ENCODE measurements at places on chromosomes 11 and 22. TPM values are rescaled to one million over a fixed set of nuclear protein-coding genes. Genes with fewer than 3 reads are reported as not detected.

DNA sequence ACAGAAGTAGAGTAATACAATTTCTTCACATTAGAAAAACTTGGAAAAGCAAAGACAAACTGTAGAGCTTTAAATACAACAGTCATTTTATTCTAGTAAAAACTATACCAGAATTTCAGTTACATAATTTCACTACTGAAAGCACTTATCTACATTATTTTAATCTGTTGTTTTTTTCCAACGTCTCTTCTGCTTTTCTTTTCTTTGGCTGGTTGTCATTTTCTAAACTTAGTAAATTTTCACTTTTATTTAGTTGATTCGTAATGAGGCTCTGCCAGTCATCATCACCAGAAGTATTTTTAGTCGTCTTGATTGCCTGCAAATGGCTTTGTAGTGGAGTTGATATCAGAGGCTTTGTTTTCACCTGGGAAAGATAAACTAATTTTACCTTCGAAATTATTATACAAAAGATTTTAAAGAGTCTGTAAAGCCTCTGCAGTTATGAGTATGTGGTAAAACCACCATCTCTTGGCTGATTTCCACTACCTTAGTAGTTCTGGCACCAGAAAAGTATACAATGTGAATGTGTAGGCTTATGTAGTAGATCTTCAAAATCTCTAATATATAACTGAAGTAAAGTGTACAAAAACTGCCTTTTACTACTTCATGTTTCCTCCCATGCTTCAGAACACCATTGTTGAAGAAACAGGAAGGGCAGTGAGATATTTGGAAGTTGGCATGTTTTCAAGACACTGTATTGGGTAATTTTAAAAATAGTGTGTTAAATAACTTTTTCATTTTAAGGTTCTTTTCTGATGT is 19.2 kb downstream of the EIF3M start:
- DNase-seq, result no peak

Gene PGA5
- 0.18 TPM for total RNA-seq

Gene MOV10L1
- not detected for total RNA-seq

GRCh38 chr11:105636496-105636895 is 26.6 kb downstream of the GRIA4 start:
- DNase-seq, result no peak

Gene OR8D4
- total RNA-seq, result not detected

DNA sequence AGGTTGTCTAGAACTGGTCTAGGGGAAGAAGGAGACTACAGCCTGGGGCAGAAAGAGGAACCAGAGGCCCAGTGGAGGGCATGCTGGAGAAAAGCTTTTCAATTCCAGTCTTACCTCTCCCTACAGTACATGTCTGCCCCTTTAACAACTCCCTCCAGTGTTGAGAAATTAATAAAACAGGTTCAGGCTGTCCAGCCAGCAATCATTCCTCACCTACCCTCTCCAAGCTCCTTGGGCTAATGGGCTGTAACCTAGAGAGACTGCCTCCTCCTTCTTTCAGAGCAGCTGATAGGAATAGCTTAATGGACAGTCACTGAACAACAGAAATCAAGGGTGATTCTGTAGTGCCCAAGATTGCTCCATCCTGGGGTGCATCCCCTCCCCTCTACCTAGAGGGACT is 8.8 kb downstream of the SLC35F2 start:
- no peak for DNase-seq

DNA sequence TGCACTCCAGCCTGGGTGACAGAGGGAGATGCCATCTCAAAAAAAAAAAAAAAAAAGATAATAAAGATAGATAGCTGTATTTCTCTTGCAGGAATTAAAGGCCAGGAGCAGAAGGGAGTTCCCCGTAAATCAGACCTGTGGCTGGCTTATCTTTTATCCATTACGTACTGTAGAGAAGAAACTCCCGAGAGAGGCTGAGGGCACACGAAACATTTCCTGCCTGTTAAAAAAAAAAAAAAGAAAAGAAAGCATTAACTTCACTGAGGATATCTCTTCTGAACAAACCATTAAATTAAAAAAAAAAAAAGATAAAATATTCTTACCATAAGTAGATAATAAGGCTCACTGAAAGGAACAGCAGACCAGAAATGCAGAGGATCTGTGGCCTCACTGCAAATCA is 22.5 kb downstream of the P4HA3 start:
- no peak for DNase-seq

DNA sequence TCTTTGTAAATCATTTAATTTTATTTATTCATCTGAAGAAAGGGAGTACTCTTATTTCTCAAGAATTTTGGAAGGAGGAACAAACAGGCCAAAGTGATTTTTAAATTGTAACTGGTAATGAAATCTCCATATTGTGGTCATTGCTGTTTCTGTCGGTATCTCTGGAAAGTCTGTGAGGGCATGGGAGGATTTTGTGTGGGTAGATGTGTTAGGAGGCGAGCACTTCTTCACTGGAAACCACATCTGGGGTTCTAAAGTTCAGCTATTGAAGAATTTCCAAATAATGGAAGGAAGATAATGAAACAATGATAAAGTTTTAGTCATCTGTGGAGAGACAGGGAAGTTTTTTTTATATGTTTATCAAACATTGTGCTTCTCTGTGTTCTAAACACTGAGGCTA is 6.6 kb downstream of the TRIM34 start:
- no peak for DNase-seq

- no peak for DNase-seq
Measured at GRCh38 chr11:104524254-104524653, 360.3 kb upstream of the PDGFD start.

GRCh38 chr22:23695571-23696325 is 4.9 kb downstream of the RGL4 start:
- no peak for DNase-seq

Gene CHST1
- 2.3 TPM for total RNA-seq

DNA sequence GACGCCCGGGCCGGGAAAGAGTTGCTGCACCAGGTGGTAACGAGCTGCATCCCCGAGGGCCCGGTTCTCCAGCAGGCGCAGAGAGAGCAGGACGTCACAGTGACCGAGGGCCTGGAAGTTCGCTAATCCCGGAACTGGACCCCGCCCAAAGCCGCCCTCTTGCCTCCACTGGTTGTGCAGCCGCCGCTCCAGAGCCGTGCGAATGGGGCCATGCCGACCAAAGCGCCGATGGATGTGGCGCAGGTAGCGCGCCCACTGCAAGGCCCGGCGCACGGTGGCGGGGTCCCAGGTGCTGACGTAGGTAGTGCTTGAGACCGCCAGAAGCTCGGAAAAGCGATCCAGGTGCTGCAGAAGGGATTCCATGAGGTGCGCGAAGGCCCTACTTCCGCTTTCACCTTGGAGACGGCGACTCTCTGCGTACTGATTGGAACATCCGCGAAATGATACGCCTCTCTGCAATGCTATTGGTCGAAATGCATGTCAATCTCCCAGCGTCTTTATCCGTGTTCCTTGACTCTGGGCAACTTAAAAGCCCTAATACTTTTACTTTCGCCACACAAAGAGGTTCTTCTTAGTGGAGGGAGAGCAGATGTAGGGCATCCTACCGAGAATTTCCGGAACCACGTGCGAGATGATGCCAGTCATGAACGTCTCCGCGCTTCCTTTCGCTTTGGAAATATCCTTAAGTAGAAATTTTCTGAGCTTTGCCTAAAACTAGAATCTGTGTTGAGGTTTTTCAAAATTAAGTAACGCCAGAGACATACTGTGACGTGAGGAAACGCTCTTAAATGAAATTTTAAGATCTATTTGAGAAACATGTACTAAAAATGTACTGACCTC is at the start of gene FANCF:
Gene FANCF, minus strand, starts transcription at position 376 of the 840 bp plus-strand sequence. Its CDS starts 13 bp downstream, at position 363.
- peak; percentile 96 for DNase-seq

Gene OR4C16
- not detected for total RNA-seq

DNA sequence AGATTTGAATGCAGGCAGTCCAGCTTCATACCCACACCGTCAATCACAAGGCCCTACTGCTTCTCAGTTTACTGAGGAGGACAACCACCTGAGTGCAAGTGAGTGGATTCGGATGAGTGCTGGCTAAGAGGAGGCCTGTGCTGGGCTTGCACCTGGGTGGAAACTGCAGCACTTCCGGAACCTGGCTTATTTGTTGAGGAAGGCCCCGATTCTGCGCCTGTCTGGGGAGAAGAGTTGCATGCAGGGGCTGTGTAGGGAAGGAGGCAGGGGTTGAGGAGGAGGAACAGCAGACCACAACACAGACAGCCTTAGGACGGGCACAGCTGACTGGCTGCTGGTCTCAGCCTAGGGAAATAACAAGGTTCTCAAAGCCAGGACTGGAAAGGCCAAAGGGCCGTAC is 20.8 kb downstream of the ABTB2 start:
- DNase-seq, result no peak

DNA sequence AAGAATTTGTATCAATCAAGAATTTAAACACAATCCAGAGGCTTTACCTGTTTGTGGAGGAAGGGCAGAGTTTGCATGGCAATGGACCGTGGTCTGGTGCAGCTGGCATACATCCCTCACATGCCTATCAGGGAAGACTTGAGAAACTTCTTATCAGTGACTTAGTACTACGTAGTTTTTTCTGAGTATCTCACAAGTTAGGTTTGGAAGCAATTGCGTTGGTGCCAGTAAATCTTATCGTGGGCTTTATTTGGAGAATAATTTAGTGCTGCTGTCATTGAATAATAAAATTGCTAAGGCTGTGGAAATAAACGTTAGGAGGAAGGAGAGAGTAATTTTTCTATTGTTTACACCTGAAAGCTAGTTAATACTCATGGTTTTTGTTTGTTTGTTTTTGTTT is 72.3 kb downstream of the PRMT3 start:
- no peak for DNase-seq

GRCh38 chr22:28246397-28246796 is 327.3 kb upstream of the PITPNB start:
- no peak for DNase-seq

DNA sequence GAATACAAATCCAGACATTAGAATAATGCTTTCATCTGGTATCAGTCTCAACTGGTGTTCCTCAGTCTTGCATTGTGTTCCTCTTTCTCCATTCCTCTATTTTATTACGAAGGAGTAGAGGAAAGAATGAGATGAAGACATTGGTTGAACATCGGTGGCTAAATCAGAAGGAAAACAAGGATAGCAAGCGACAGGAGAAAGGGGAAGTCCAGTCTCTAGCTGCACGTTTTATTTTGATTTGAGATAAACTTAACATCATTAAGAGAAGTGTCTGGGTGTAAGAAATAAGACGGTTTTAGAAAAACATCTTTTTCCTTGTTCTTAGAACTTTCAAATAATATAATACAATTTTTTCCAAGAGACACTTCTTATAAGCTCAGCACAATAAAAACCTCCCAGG is 6.2 kb downstream of the SOX6 start:
- DNase-seq, result no peak

Gene C11orf42
- not detected for total RNA-seq

GRCh38 chr11:7604331-7604955 is 68.9 kb downstream of the CYB5R2 start:
- no peak for DNase-seq

DNA sequence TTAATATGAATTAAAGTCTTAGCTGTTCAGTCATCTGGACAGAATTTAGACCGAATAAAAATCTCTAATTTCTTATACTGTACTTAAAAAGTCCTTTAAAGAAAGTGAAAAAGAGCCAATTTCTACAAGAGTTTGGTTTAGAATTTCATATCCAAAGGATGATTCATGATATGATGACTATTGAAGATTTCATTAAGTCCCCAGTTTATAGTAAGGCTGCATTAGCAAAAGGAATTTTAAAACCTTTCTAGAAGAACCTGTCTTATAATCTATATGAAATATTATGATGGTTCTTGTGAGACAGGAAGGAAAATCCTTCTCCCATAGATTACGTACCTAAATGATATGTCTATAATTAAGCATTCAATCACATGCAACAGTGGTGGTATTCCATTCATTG is 34.8 kb downstream of the TSG101 start:
- DNase-seq, result no peak

Gene LRRC56
- total RNA-seq, result 0.93 TPM

DNA sequence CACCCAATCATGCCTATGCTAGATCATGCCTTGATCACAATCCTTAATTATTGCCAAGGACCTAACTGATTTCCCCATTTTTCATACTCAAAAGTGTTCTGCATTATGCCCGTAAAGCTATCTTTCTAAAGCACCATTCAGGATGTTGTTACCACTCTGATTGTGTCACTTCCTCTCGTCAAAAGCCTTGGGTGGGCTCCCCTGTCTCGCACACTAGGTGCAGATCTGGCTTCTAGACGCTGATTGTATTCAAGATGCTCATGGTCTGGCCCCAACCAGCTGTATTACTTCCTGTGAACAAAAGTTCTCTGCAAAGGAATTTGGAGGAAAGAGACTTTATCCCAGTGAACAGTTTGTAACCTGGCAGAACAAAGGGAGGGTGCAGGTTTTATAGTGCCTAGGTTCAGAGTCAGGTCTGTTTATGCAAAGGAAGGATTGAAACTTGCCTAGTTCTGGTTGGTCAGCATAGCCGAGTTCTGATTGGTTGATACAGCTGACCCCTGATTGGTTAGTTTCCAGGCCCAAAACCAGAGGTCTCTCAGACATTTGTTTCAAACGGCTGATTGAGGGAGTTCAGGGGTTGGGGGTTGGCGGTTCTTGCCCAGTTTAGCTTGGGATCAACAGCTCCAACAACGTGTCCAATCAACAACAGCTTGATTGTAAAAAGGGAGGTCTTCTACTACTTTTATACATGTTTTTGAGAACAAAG is 25.4 kb downstream of the ATG13 start:
- DNase-seq, result no peak

- no peak for DNase-seq
Measured at GRCh38 chr11:79506124-79506523, 65.3 kb upstream of the TENM4 start.

GRCh38 chr11:114607753-114608459 is 12.3 kb upstream of the NXPE4 start:
- no peak for DNase-seq

- no peak for DNase-seq
Measured at GRCh38 chr22:42185915-42186439, 55.4 kb upstream of the CYP2D6 start.

- no peak for DNase-seq
Measured at GRCh38 chr11:65915101-65915820, 3.6 kb downstream of the C11orf68 start.

Gene OR51B5
- 0.15 TPM for total RNA-seq

DNA sequence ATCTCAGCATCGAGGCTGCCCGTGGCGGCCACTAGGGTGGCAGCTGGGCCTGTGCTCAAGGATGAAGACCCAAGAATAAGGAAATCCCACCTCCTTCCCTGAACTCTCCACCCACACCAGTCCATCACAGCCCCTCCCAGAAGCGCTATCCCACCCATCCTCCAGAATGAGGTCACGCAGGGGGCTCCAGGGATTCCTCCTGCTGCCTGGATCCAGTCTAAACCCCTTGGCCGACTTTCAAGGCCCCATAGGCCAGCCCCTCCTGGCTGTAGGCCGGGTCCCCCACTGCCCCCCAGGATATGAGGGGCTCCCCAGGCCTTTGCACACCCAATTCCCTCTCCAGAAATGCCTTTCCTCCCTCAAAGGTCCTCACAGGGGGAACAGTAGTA is 19.0 kb upstream of the SCGB1A1 start:
- DNase-seq, result no peak

GRCh38 chr11:68997995-68998348 is 15.1 kb downstream of the MRGPRF start:
- no peak for DNase-seq

- DNase-seq, result no peak
Measured at GRCh38 chr11:19713196-19714021, 772 bp downstream of the NAV2 start.

Data from left lobe of liver (tissue), 2 donors.